ENCODE measurements at places on chromosomes 2 and 18.

GRCh38 chr18:70420146-70420898, 131.5 kb downstream of the SOCS6 start:
- DNase-seq = peak; percentile 89

DNA sequence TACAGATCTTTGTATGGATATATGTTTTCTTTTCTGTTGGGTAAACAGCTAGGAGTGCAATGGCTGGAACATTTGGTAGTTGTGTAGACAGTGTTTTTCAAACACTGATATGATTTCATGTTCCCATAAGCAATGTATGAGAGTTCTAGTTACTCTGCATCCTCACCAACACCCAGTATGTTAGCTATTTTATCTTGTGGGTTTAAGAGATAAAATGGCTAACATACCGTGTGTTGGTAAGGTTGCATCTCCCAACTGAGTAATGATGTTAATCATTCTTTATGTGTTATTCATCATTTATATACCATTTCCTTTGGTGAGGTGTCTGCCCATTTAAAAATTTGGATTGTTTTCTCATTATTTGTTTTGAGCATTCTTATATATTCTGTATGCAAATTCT, 65.7 kb downstream of the LYPD6B start:
- DNase-seq = no peak

DNA sequence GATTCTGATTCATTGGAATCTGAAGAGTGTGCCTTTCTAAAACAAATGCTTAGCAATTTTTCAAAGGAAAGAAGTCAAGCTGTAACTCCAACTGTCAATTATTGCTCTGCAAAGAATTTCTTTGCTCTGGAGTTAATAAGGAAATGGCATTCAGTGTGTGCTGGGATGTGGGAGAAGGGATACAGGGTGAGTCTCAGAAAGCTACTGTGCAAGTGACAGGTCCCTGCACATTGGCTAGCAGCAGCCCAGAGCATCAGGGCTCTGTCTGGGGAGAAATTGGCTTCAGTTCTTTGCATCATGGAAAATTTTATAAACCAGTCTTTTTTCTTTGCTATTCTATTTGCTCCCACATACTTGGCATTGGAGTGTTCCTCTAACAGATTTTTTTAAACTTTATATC, 1.1 kb upstream of the SYT4 start:
- DNase-seq = no peak

DNA sequence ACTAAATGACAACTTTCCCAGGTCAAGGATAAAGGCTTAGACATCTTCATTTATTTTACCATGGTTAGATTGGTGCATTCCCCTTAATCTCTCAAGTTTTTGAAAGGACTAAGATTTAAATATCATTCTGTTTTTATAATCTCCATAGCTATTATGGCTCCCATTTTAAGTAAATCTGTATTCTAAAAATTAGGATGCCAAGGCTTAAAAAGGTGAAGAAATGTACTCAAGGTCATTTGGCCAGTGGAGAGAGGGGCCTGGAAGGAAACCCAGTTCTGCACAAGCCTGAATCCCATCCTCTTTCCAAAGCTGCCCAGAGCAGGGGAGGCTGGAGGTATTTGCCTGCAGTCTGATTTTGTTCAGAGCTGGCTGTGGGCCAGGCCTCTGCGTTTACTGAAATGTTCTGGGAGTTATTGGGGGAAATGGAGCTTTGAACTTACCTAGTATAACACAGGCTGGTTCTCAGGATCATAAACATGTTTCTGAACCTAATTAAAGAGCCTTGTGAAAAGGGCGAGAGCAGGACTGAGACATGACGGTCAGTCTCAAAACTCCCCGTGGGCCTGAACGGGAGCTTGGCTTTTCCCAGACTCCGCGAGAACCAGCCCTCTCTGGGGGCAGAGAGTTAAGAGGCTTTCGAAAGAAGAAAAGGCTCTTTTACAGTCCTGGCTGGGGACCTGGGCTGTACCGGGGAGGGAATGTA, 85.6 kb downstream of the DDX1 start:
- DNase-seq = no peak

GRCh38 chr2:147977679-147978078, 42.9 kb downstream of the ORC4 start:
- DNase-seq = no peak

- DNase-seq = peak; percentile 89
Observed at GRCh38 chr18:26460449-26461091, 87.8 kb downstream of the KCTD1 start.

Measured in fibroblast of pulmonary artery (primary cell).